ENCODE measurements at places on chromosomes 6 and 20.

DNA sequence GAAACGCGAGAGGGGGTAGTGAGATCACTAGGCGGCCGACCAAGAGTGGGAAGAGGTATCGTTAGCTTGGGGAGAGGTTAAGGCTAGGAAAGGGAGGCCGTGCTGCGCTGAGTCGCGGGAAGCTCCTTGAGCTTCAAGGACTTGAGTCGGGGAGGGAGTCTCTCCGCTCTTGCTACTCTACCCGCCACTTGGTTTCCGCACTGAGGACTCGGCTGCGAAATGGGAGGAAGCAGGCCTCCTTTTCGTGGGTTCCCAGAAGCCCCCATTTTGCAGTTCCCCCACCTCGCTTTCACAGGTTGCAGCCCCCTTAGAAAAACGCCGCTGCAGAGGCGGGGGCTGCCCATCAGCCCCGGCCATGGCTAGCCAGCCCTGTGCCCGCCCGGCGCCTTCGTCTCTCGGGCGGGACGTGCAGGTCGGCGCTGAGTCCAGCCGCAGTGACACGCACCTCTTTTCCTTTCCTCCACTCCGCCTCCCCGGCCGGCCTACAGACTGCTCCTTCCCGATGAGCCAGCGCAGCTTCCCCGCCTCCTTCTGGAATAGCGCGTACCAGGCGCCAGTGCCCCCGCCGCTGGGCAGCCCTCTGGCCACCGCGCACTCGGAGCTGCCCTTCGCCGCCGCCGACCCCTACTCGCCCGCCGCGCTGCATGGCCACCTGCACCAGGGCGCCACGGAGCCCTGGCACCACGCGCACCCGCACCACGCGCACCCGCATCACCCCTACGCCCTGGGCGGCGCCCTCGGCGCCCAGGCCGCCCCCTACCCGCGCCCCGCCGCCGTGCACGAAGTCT, 4.9 kb downstream of the VGLL2 start:
- no peak for DNase-seq

DNA sequence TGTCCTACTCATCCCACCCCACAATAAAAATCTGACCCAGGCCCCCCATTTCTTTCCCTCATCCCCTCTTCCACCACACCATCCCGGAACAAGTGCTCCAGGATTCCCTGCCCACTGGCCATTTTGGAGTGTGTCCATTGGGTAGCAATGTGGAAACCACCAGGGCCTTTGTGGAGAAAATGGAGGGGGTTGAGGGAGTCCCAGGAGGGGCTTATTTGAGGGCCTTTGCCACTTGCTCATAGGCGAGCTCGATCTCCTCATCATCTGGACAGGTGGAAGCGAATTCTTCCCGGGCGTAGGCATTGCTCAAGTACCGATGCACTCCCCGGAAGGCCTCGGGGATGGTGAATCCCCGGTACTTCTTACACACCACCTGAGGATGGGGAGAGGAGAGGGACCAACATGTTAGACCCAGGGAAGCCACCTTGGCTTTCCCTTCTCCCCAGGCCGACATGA, 1.6 kb upstream of the DDAH2 start:
- no peak for DNase-seq

- DNase-seq = no peak
Observed at GRCh38 chr20:63900413-63900812, 5.5 kb downstream of the DNAJC5 start.

GRCh38 chr6:5670811-5671561, 335.7 kb downstream of the NRN1 start:
- no peak for DNase-seq

- DNase-seq = no peak
Observed at GRCh38 chr6:114000069-114000468, 29.1 kb upstream of the HDAC2 start.
